ENCODE measurements at places on chromosomes 6 and 20. TPM values are rescaled to one million over a fixed set of nuclear protein-coding genes. Genes with fewer than 3 reads are reported as not detected.

SRF gene
- polyA plus RNA-seq: 48.5 TPM

TGM3 gene
- polyA plus RNA-seq: not detected

MAN1A1 gene
- 27.5 TPM for polyA plus RNA-seq

ADGRF5 gene
- polyA plus RNA-seq: not detected

TDRD6 gene
- polyA plus RNA-seq: not detected

CNR1 gene
- polyA plus RNA-seq: not detected

HNF4A gene
- not detected for polyA plus RNA-seq

GGTLC1 gene
- polyA plus RNA-seq: not detected

FILIP1 gene
- polyA plus RNA-seq: 0.12 TPM

PRL gene
- polyA plus RNA-seq: not detected

C20orf202 gene
- not detected for polyA plus RNA-seq

HLA-DOA gene
- not detected for polyA plus RNA-seq

- DNase-seq: no peak
Observed at GRCh38 chr20:33868595-33868994, 57.4 kb downstream of the CHMP4B start.

DNA sequence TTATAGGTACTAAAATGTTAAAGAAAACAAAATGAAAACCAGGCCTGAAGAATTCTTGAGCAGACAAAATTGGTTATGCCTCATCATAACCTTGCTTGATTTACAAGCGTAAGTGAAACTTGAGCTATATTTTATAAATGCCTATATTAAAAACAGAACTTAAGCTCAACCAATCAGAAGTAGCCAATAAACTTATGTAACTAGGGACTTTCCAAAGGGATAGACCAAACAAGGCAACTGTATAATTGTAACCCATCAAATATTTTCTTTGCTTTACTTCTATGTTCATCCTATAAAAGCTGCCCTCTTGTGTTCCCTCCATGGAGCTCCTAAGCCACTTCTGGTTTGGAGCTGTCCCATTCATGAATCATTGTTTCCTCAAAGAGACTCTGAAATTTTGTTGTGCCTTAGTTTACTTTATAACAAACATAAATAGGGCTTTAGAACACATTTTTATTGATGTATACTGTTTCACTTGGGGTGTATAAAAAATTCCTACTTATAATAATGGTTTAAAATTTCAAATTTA is 101.6 kb upstream of the CARMIL1 start:
- DNase-seq: no peak

GRCh38 chr6:159646733-159647132 is 46.3 kb downstream of the SOD2 start:
- DNase-seq: no peak

- no peak for DNase-seq
Observed at GRCh38 chr20:21920211-21920610, 214.7 kb downstream of the PAX1 start.

GRCh38 chr6:144931172-144932035 is 646.3 kb downstream of the UTRN start:
- no peak for DNase-seq

GRCh38 chr6:32603888-32604287 is 14.2 kb upstream of the HLA-DRB1 start:
- no peak for DNase-seq

- no peak for DNase-seq
Observed at GRCh38 chr6:69976591-69977090, 110.3 kb downstream of the COL19A1 start.

- no peak for DNase-seq
Observed at GRCh38 chr6:108164815-108165706, 761 bp upstream of the NR2E1 start.

GRCh38 chr20:18092890-18093289 is 35.2 kb upstream of the OVOL2 start:
- DNase-seq: no peak

DNA sequence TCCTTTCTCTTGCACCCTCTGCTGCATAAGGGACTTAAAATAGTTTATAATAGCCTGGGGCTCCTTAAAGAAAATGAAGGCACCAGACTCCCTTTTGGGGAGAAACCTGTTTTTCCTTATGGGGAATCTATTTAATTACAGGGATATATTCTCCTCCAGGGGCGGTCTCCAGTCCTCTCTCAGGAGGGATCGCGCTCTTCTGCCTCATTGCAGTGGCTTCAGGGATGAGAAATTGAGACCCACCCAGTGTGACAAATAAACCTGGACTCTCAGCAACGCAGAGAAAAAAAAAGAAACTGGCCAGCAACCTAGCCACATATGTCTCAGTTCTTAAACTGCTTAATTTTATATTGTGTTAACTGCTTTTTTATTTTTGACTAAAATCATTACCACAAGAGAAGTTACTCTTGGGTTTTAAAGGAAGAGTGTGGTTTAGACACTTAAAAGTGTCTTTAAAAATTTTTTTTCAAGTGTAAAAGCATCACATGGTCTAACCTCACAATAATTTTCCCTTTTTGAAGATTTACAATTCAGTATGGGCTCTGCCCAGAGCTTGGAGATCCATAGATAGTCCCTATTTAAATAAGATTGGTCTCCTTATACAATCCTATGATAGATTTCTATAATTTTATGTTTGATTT is 11.7 kb upstream of the GOPC start:
- DNase-seq: no peak

GRCh38 chr6:151690303-151690702 is 117.2 kb upstream of the ESR1 start:
- DNase-seq: no peak

GRCh38 chr20:50734730-50735679 is 3.6 kb downstream of the PARD6B start:
- no peak for DNase-seq

DNA sequence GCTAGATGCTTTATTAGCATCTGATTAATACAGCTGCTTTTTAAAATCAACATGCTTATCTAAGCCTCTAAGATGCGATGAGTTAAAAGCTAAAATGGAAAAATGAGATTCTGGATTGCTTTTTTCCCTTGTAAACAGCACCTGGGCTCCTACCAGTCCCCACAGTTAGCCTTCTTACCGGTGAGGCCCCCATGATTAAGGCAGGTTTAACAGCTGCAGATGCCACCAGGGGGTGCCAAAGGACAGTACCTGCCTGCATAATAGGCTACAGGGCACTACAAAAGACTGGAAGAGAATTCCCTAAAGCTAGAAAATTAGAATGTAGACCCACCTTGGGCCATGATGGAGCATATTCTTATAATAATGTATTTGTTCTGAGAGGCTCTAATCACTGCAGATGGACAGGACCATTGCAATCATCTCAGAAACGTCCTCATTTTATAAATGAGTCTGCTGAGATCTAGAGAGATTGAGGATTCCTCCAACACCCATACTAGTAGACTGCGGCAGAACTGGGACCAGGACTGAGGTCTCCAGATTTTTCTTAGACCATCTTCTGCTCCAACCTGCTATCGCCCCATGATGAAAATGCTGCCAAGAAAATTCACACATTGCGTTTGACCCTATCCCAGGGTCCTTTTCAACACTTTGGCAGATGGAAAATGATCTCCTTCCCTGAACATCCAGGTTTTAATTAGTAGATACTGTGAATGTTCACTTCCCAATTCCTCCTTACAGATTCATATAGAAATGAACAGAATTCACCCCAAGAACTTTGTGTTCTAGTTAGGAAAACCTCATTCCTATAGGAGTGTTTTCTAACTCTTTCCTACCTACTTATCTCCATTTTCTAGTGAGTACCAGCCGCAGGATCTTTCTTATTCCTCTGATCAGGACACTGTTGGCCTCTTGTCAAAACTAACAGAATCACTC is 148.8 kb downstream of the RPS12 start:
- DNase-seq: no peak

DNA sequence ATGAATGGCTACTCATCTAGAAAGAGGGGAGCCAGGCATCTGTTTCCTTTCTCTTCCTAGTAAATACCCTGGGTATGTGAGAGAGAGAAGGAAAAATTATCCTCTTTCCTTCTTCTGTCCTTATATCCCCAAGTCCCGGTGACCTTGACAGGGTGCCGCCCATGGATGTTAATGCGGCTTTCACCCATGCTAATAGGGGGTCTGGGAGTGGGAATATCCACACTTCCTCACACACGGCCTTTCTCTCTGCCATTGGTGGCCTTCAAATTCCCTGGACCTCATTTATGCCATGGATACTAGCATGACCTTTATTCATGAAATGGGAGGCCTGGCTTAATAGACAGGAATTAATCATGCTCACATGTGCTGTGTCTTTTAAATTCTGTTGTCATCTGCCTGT is 159.0 kb upstream of the NOX3 start:
- no peak for DNase-seq

- no peak for DNase-seq
Observed at GRCh38 chr20:41278936-41279335, 38.6 kb downstream of the ZHX3 start.

GRCh38 chr6:143973097-143973966 is 34.7 kb downstream of the PLAGL1 start:
- no peak for DNase-seq

GRCh38 chr6:129163551-129163950 is 280.6 kb downstream of the LAMA2 start:
- DNase-seq: no peak

- DNase-seq: no peak
Observed at GRCh38 chr20:32484225-32484957, 100.7 kb downstream of the NOL4L start.

DNA sequence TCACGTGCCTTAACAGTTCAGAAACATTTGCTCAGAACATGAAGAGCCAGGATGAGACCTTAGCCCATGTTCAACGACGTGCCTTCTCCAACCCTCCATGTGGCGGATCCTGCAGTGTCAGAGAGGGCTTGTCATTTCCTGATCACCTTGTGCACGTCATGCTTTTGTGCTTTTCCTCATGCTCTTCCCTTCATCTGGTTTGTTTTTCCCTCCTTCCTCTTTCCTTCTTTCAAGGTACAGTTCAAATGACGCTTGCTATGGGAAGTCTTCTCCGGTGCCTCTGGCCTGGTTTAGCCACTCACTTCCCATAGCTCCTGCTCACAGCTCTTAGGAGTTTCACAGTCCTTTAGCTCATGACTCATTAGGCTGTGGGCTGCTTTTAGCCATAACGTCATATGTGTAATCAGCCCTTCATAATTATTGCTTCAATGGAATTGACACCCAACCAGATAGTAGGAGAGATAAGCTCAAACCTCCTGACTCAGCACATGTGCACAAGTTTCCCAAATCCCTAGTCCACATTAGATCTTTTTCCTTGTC is 102.7 kb upstream of the CNKSR3 start:
- peak; percentile 33 for DNase-seq

- no peak for DNase-seq
Observed at GRCh38 chr6:125793863-125794262, 3.1 kb downstream of the NCOA7 start.

GRCh38 chr6:136639702-136640101 is 89.5 kb upstream of the MAP7 start:
- DNase-seq: no peak

DNA sequence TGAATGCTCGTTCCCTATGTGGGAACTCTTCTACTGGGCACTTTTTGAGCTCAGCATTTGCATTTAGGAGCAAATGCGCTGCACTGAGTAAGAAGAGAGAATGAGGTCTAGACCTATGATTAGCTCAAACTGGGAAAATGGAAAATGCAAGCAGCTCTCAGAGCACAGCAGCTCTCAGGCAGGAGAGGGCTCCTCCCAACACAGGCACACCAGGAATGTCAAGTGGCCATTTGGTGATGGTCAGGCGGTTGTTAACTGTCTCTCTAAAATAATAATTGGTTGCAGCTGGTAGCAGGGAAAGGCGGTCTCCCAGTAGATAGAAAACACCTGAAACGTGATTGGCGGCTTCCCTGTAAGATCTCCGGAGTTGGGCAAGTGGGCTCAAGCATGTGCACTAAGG is 162.0 kb upstream of the ECI2 start:
- DNase-seq: no peak

GRCh38 chr6:125843593-125843992 is 52.8 kb downstream of the NCOA7 start:
- DNase-seq: no peak

GRCh38 chr20:48294196-48294595 is 508.9 kb upstream of the SULF2 start:
- DNase-seq: no peak

DNA sequence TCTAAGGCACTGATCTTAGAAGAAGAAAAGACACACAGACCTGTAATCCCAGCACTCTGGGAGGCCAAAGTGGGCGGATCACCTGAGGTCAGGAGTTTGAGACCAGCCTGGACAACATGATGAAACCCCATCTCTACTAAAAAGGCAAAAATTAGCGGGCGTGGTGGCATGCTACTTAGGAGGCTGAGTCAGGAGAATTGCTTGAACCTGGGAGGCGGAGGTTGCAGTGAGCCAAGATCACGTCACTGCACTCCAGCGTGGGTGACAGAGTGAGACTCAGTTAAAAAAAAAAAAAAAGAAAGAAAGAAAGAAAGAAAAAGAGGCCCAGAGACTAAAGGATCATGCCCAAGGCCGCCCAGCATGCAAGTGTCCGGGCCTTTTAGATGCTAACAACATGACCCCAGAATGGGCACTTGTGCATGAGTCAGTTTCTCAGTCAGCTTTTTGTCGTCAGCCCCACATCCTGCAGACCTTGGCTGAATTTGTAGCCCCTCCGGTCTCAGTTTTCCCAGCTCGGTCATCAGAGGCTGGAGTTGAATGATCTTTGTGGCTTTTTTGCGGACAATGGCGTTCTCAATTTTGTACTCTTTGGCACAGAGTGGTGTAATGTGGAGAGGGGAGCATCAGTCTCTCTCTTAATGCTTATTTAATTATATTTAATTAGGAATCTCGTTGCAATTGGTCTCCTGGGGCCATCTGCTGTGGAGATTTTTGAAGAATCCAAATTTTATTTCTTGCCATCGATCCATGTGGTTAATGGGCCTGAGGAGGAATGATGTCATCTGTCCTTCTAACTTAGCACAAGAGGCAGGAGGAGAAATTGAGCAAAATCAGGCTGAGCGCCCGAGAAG is 30.6 kb upstream of the APCDD1L start:
- no peak for DNase-seq

- no peak for DNase-seq
Observed at GRCh38 chr6:49979584-49979983, 10.2 kb upstream of the DEFB113 start.

GRCh38 chr6:40733290-40733689 is 146.1 kb upstream of the LRFN2 start:
- DNase-seq: no peak

GRCh38 chr6:3422435-3423070 is 34.3 kb downstream of the SLC22A23 start:
- no peak for DNase-seq

DNA sequence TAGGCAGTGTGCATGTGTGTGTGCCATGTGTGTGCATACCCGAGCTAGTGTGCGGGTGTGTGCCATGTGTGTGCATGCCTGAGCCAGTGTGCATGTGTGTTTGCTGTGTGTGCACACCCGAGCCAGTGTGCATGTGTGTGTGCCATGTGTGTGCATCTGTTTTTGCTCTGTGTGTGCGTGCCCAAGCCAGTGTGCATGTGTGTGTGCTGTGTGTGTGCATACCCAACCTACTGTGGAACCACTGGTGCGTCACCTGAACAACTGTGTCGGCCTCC is 5.7 kb downstream of the RBBP8NL start:
- DNase-seq: no peak

- no peak for DNase-seq
Observed at GRCh38 chr6:158293122-158293521, 19.1 kb upstream of the TULP4 start.
